ENCODE measurements at places on chromosomes 12 and 14. TPM values are rescaled to one million over a fixed set of nuclear protein-coding genes. Genes with fewer than 3 reads are reported as not detected.

GRCh38 chr14:47678993-47679392 is 3.6 kb upstream of the MDGA2 start:
- no peak overlapping the region for H3K27ac ChIP-seq
- DNase-seq: no peak
- H3K36me3 ChIP-seq: no peaks in the 10 kb centered on the region
- H3K4me3 ChIP-seq: no peak overlapping the region
- H3K4me1 ChIP-seq: no peaks in the 10 kb centered on the region
- H3K27me3 ChIP-seq: peaks cover 1% of the 10 kb centered on the region

DNA sequence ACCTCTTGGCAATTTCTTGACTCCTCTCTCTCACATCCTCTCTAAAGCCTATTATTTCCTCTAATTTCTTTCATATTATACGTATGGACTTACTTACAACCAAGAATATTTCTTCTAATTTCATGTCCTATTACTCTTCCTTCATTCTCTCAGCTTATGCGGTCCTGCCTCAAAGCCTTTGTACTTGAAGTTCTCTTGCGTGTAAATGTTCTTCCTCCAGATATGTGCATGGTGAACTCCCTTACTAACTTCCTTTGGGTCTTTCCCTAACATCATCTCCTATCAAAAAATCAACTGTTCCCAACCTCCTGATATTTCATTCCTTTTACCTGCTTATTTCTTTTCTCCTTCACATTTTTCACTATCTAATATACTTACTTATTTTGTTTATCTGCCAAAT is 23.1 kb downstream of the DNAL1 start:
- no peak for DNase-seq
- no peak overlapping the region for H3K4me3 ChIP-seq
- H3K27me3 ChIP-seq: no peaks in the 10 kb centered on the region
- peaks cover 25% of the 10 kb centered on the region for H3K4me1 ChIP-seq
- no peak overlapping the region for H3K27ac ChIP-seq
- no peaks in the 10 kb centered on the region for H3K36me3 ChIP-seq

DNA sequence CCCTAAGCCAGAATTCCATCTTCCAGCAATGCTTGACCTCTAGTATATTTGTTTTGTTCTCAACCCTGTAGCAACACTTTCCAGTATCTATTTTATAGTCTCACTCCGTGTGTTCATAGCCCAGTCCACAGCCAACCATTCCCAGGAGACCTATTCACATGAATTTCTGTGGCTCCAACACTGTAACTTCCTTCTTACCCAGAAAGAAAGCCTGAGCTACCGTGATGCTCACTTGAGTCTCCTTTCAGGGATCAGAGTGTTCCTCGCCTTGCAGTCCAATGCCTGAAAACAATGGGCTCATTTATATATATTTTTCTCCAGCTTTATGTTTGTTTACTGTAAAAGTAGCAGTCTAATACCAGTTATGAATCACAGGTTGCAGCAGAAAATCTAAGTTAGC is 645.0 kb upstream of the NOVA1 start:
- no peaks in the 10 kb centered on the region for H3K36me3 ChIP-seq
- no peaks in the 10 kb centered on the region for H3K4me1 ChIP-seq
- no peaks in the 10 kb centered on the region for H3K27me3 ChIP-seq
- no peak for DNase-seq

GRCh38 chr14:102490456-102490855 is 19.1 kb downstream of the ANKRD9 start:
- H3K4me3 ChIP-seq: no peak overlapping the region
- no peaks in the 10 kb centered on the region for H3K4me1 ChIP-seq
- H3K36me3 ChIP-seq: no peaks in the 10 kb centered on the region

DNA sequence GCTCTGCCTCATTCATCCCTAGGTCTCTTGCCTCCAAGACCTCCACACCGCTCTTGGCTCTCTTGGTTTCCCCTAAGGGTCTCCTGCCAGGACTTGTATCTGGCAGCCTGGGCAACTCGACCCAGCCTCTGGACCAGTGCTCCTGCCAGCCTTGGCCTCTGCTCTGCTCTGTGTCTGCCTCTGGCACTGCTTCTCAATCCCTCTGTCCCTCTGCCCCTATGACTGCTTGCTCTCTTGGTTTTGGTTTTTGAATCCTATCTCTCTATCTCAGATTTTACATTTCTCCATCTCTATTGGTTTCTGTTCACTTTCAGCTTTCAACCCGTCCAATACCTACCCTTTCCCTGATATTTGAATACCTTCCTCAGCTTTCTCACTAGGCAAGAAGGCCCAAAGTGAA is 6.3 kb downstream of the ITGA5 start:
- H3K4me1 ChIP-seq: peaks cover 8% of the 10 kb centered on the region
- DNase-seq: no peak
- no peak overlapping the region for H3K27ac ChIP-seq
- H3K4me3 ChIP-seq: no peak overlapping the region

GRCh38 chr12:46435029-46435428 is 62.5 kb upstream of the SLC38A2 start:
- no peak overlapping the region for H3K27ac ChIP-seq
- H3K36me3 ChIP-seq: no peaks in the 10 kb centered on the region
- no peaks in the 10 kb centered on the region for H3K27me3 ChIP-seq

- no peaks in the 10 kb centered on the region for H3K36me3 ChIP-seq
- no peak overlapping the region for H3K27ac ChIP-seq
- H3K4me3 ChIP-seq: no peak overlapping the region
Observed at GRCh38 chr12:98416845-98417244, 98.5 kb upstream of the TMPO start.

- H3K4me3 ChIP-seq: no peak overlapping the region
- no peaks in the 10 kb centered on the region for H3K36me3 ChIP-seq
- H3K27me3 ChIP-seq: no peaks in the 10 kb centered on the region
- no peaks in the 10 kb centered on the region for H3K4me1 ChIP-seq
- no peak overlapping the region for H3K27ac ChIP-seq
Observed at GRCh38 chr12:31896514-31897039, 62.6 kb upstream of the RESF1 start.

DNA sequence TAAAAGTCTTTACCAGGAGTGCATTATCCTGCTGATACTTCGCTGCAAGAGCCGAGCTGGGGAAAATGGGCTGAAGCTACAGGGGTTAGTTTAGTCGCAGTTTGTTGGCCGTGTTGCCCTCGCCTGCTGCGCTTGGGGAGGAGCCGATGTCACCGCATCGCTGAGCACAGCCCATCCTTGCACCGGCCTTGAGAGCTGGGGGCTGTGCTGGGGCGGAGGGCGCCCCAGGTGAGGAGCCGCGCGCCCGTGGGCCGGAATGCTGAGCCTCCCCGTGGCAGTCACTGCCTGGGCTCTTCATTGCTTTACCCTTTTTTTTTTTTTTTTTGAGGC is 50.0 kb downstream of the ADGRD1 start:
- DNase-seq: no peak
- peaks cover 30% of the 10 kb centered on the region for H3K4me1 ChIP-seq

- H3K27ac ChIP-seq: peak overlapping the region; percentile 28
- H3K4me1 ChIP-seq: peaks cover 76% of the 10 kb centered on the region
- H3K4me3 ChIP-seq: no peak overlapping the region
- DNase-seq: no peak
- H3K27me3 ChIP-seq: no peaks in the 10 kb centered on the region
- no peaks in the 10 kb centered on the region for H3K36me3 ChIP-seq
Observed at GRCh38 chr12:26727482-26728204, 105.4 kb downstream of the ITPR2 start.

- H3K27ac ChIP-seq: no peak overlapping the region
- H3K36me3 ChIP-seq: no peaks in the 10 kb centered on the region
- no peaks in the 10 kb centered on the region for H3K4me1 ChIP-seq
- no peak overlapping the region for H3K4me3 ChIP-seq
Observed at GRCh38 chr12:52837413-52837741, 3.3 kb upstream of the KRT79 start.

- H3K4me3 ChIP-seq: no peak overlapping the region
- H3K27ac ChIP-seq: no peak overlapping the region
- no peaks in the 10 kb centered on the region for H3K36me3 ChIP-seq
- DNase-seq: no peak
- H3K4me1 ChIP-seq: no peaks in the 10 kb centered on the region
Observed at GRCh38 chr12:43826681-43827080, 9.2 kb upstream of the TMEM117 start.

DNA sequence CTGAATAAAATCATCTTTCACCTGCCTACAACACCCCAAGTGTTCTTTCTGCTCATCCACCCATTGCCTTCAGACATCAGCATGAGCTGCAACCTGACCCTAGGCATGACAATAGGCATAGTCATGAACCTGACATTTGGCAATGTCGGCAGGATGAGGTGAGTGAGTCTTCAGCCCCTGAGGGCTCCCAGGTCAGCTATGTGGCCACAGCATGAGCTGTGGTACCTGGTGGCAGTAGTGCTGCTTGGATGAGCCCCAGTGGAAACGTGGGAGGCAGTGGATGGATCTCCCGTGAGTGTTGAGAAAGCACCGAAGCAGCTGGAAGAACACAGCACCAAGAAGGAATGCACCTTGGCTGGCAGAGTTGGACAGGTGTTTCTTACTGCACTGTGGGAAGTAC is 334.8 kb upstream of the FAR2 start:
- no peaks in the 10 kb centered on the region for H3K27me3 ChIP-seq
- DNase-seq: no peak
- H3K4me3 ChIP-seq: no peak overlapping the region
- H3K4me1 ChIP-seq: no peaks in the 10 kb centered on the region

- no peak overlapping the region for H3K27ac ChIP-seq
- no peak overlapping the region for H3K4me3 ChIP-seq
- H3K27me3 ChIP-seq: no peaks in the 10 kb centered on the region
Observed at GRCh38 chr12:122471324-122472226, 29.2 kb downstream of the ZCCHC8 start.

DNA sequence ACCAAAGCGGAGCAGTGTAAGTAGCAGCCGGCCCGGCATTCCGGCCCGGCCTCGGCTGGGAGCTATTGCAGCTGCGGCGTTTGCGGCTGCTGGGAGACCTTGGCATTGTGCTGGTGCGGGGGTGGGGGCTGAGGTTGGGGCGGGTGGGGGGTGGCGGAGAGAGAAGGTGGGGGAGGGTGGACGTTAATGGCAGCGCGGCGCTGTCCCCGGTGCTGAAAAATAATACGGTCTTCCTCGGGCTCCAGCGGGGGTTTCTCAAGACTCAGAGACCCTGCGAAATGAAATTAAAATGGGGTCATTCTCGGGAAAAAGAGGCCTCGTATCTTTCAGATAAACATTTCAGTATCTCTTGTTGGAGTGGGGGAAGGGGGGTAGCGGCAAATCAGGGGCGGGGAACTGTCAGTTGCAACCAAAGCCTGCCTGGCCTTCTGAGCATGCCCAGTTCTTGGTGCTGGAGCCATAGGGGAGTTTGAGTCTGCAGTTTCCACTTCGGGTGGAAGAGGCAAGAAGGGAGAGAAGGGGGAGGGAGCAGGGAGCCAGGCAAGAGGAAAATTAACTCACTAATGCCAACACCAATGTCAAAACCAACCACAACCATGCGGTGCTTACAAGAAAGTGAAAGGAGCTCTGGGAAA is 414 bp downstream of the UNC79 start:
- H3K27ac ChIP-seq: no peak overlapping the region
- no peaks in the 10 kb centered on the region for H3K4me1 ChIP-seq
- H3K4me3 ChIP-seq: no peak overlapping the region
- no peak for DNase-seq

- peak; percentile 38 for DNase-seq
- H3K27me3 ChIP-seq: no peaks in the 10 kb centered on the region
- no peak overlapping the region for H3K27ac ChIP-seq
- no peaks in the 10 kb centered on the region for H3K36me3 ChIP-seq
- no peaks in the 10 kb centered on the region for H3K4me1 ChIP-seq
Observed at GRCh38 chr12:81644503-81644902, 114.6 kb downstream of the PPFIA2 start.

- H3K27me3 ChIP-seq: no peaks in the 10 kb centered on the region
- H3K4me1 ChIP-seq: peaks cover 33% of the 10 kb centered on the region
- no peaks in the 10 kb centered on the region for H3K36me3 ChIP-seq
Observed at GRCh38 chr12:118359541-118359915, 13.2 kb downstream of the TAOK3 start.

DNA sequence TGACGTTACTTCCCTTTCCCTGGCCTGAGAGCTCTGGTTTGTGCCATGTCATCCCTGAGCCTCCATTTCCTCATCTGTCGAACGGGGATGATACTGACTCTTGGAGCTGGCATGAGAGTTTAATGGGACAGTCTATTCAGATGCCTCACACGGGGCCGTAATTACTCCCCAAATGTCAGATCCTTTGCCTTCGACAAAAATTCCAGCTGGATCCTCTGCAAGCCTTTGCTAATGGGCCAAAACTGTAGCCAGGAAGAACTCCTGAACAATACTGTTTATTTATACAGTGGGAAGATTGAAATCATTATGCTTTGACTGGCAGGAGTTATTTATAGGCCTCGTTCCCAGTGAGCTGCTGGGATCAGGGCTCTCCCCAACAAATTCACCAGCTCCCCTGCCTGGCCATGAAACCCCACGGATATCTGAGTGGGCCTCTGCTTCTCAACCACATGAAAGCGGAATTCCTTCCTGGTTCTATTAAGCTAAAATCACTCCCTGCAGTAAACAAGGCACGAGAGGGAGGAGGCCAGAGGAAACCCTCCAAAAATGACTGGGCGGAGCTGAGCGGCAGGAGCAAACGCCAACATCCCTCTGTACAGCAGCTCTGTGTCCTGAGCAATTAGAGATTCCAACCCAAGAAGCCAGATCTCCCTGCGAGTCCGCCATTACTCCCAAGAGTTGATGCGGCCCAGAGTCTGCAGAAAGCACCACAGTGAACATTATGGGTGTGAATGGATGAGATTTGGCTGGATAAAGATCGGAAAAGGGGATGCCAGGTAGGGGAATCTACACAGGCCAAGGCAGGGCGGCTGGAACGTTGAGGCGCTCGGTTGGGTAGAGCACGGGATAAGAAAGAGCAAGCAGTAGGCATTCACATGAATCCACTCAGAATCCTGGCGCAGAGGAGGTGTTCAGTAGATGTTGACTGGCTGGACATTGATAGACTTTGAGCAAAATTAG is 326.1 kb downstream of the BCL11B start:
- H3K4me1 ChIP-seq: no peaks in the 10 kb centered on the region
- H3K4me3 ChIP-seq: no peak overlapping the region
- no peaks in the 10 kb centered on the region for H3K27me3 ChIP-seq
- H3K27ac ChIP-seq: no peak overlapping the region
- no peaks in the 10 kb centered on the region for H3K36me3 ChIP-seq

DNA sequence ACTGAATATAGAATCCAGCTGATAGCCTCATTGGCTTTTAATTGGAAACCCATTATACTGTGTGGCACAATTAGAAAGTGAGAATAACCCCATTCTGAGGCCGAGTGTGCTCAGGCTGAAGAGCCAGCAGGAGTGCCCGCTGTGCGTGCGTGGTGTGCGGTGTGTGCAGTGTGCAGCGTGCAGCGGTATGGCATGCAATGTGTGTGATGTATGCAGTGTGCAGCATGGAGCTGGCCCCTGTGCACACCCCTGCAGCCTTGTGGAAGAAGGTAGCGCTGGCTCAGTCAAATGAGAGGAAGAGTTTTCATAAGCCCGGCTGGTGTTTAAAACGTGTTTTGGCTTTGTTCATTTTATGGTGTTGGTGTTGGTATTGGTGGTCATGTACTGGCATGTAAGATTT is 22.9 kb downstream of the CKB start:
- H3K4me1 ChIP-seq: peaks cover 8% of the 10 kb centered on the region
- no peak overlapping the region for H3K27ac ChIP-seq
- H3K27me3 ChIP-seq: no peaks in the 10 kb centered on the region
- no peak overlapping the region for H3K4me3 ChIP-seq
- peaks cover 58% of the 10 kb centered on the region for H3K36me3 ChIP-seq

- no peak overlapping the region for H3K27ac ChIP-seq
- no peaks in the 10 kb centered on the region for H3K36me3 ChIP-seq
- peaks cover 14% of the 10 kb centered on the region for H3K4me1 ChIP-seq
- DNase-seq: peak; percentile 53
- H3K4me3 ChIP-seq: no peak overlapping the region
Observed at GRCh38 chr12:51744235-51744634, 104.3 kb downstream of the FIGNL2 start.

Gene MMP17
- 0.38 TPM for total RNA-seq

Gene FAM181A
- total RNA-seq: 1.1 TPM

Gene SLC10A1
- not detected for total RNA-seq

Gene CCDC175
- total RNA-seq: not detected

Gene SLC16A7
- 1.3 TPM for total RNA-seq

Gene FOXA1
- total RNA-seq: 58.1 TPM

Gene AICDA
- total RNA-seq: not detected

Gene LYZ
- 1,312 TPM for total RNA-seq

Gene ASCL1
- total RNA-seq: not detected
